ENCODE measurements at places on chromosomes 12 and 14. TPM values are rescaled to one million over a fixed set of nuclear protein-coding genes. Genes with fewer than 3 reads are reported as not detected.

DNA sequence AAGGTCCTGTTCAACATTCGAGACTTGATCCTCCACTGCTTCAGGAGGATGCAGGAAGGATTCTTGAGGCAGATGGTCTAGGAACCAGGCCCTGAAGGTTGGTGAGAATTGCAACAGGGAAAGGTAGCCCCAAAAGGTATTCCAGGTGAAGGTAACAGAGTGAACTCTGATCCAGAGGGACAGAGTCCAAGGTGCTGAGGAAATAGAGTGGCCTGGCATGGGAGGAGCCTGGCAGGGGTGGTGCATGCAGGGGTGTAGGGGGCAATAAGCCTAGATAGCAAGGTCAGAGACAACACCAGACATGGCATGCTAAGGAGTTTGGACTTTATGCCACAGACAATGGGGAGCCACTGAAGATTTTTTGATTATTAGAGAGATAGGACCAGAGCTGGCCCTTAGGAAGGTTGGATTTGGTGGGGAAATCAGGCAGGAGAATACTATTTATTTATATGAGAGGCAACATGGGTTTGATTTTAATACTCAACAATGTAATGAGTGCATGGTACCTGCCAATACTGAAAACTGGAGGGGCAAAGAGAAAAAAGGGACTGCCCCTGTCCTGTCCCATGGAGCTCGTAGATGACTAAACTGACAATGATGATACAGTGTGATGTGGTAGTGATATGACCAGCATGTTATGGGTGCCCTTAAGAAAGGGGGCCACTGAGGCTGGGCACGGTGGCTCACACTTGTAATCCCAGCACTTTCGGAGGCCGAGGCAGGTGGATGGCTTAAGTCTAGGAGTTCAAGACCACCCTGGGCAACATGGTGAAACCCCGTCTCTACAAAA is 50.5 kb upstream of the TMED10 start:
- H3K4me1 ChIP-seq, result no peaks in the 10 kb centered on the region
- no peak overlapping the region for H3K4me3 ChIP-seq
- DNase-seq, result no peak
- H3K36me3 ChIP-seq, result no peaks in the 10 kb centered on the region
- H3K27me3 ChIP-seq, result no peaks in the 10 kb centered on the region
- no peak overlapping the region for H3K27ac ChIP-seq

The DHRS1 gene
- 21.2 TPM for total RNA-seq

GRCh38 chr12:34297126-34297789 is 275.0 kb downstream of the ALG10 start:
- H3K4me3 ChIP-seq, result no peak overlapping the region
- H3K27ac ChIP-seq, result no peak overlapping the region
- DNase-seq, result peak; percentile 19
- H3K27me3 ChIP-seq, result no peaks in the 10 kb centered on the region

- no peak for DNase-seq
- H3K4me3 ChIP-seq, result no peak overlapping the region
- H3K36me3 ChIP-seq, result no peaks in the 10 kb centered on the region
- no peak overlapping the region for H3K27ac ChIP-seq
- no peaks in the 10 kb centered on the region for H3K4me1 ChIP-seq
- no peaks in the 10 kb centered on the region for H3K27me3 ChIP-seq
Observed at GRCh38 chr14:44112774-44113460, 394.2 kb downstream of the FSCB start.

The POTEG gene
- total RNA-seq, result not detected

- H3K4me1 ChIP-seq, result no peaks in the 10 kb centered on the region
- no peaks in the 10 kb centered on the region for H3K36me3 ChIP-seq
- H3K27ac ChIP-seq, result no peak overlapping the region
Observed at GRCh38 chr12:47312808-47313426, 233.2 kb upstream of the AMIGO2 start.

GRCh38 chr12:44224399-44225148 is 388.7 kb downstream of the TMEM117 start:
- no peak overlapping the region for H3K4me3 ChIP-seq
- DNase-seq, result no peak
- no peaks in the 10 kb centered on the region for H3K36me3 ChIP-seq
- no peaks in the 10 kb centered on the region for H3K27me3 ChIP-seq

- no peaks in the 10 kb centered on the region for H3K27me3 ChIP-seq
- H3K4me1 ChIP-seq, result peaks cover 3% of the 10 kb centered on the region
- H3K36me3 ChIP-seq, result no peaks in the 10 kb centered on the region
Observed at GRCh38 chr12:75481013-75481705, 604 bp downstream of the GLIPR1 start.

- H3K27ac ChIP-seq, result no peak overlapping the region
- no peak overlapping the region for H3K4me3 ChIP-seq
- no peaks in the 10 kb centered on the region for H3K27me3 ChIP-seq
- no peaks in the 10 kb centered on the region for H3K4me1 ChIP-seq
- no peaks in the 10 kb centered on the region for H3K36me3 ChIP-seq
Observed at GRCh38 chr12:125533434-125534029, 468.3 kb downstream of the AACS start.

GRCh38 chr14:89167705-89168104 is 249.3 kb downstream of the FOXN3 start:
- H3K4me1 ChIP-seq, result peaks cover 3% of the 10 kb centered on the region
- H3K27me3 ChIP-seq, result no peaks in the 10 kb centered on the region
- DNase-seq, result no peak
- no peak overlapping the region for H3K4me3 ChIP-seq
- H3K27ac ChIP-seq, result no peak overlapping the region

- H3K4me1 ChIP-seq, result no peaks in the 10 kb centered on the region
- H3K27me3 ChIP-seq, result no peaks in the 10 kb centered on the region
- no peaks in the 10 kb centered on the region for H3K36me3 ChIP-seq
- H3K4me3 ChIP-seq, result no peak overlapping the region
Observed at GRCh38 chr12:8559676-8560075, 19.0 kb upstream of the CLEC4E start.

DNA sequence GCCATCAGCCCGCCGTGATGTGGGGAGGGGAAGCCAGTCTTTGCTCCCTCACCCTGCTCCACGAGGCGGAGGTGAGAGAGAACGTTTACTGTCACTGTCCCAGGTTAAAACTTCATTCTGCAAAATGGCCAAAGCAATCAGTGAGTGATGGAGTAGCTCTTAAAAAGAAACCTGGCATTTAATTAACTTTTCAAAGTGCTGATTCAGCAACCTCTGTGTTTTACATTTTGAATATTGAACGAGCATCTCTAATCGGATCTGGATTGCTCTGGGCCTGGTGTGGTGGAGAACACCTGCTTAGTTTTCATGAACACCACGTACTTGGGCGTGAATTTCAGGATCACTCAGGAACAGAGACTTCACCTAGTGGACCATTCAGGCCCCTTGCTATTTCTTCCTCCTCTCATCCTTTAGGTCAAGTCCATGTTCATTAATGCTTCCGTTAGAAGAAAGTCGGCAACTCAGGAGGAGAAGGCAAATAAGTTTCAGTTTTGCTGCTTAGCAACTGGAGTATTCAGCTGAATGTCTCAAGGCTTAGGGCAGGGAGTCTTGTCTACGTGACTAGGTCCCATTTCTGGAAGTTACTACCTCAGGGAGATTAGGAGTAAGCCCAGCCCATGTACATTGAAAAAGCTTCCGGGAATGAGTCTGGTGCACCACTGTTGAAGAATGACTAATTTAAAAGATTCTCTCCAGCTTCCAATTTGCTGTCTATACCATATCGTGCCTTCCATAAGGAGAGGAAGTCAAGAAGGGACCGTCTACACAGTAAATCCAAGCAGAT is 68.2 kb downstream of the IFT43 start:
- no peak overlapping the region for H3K27ac ChIP-seq
- no peak overlapping the region for H3K4me3 ChIP-seq
- H3K27me3 ChIP-seq, result no peaks in the 10 kb centered on the region
- H3K36me3 ChIP-seq, result no peaks in the 10 kb centered on the region
- DNase-seq, result no peak

The EPYC gene
- not detected for total RNA-seq

GRCh38 chr12:124632519-124632984 is 65.1 kb upstream of the NCOR2 start:
- H3K4me3 ChIP-seq, result no peak overlapping the region
- no peak overlapping the region for H3K27ac ChIP-seq
- H3K4me1 ChIP-seq, result no peaks in the 10 kb centered on the region
- no peaks in the 10 kb centered on the region for H3K27me3 ChIP-seq
- no peaks in the 10 kb centered on the region for H3K36me3 ChIP-seq
- DNase-seq, result no peak

The WIF1 gene
- 0.48 TPM for total RNA-seq

DNA sequence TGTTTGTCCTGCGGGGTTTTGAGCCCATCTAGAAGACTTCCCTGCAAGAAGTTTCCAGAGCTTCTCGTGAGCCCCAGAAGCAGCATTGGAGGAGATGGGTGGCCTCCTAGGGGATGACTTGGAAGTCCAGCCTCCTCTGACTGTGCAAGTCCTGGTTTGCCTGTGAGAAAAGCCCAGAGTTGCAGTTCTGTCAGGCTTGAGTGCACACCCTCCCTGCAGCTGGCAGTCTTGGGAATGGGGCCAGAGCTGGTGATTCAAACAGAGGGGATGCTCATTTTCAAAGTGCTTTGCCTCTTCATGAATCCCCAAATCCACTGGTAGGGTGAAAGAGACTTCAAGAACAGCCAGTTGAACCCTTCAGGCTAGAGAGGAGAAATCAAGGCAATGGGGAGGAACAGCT is 3.9 kb upstream of the PPP1R1A start:
- no peaks in the 10 kb centered on the region for H3K27me3 ChIP-seq
- no peak overlapping the region for H3K27ac ChIP-seq
- H3K36me3 ChIP-seq, result no peaks in the 10 kb centered on the region
- DNase-seq, result no peak
- no peaks in the 10 kb centered on the region for H3K4me1 ChIP-seq
- H3K4me3 ChIP-seq, result no peak overlapping the region

GRCh38 chr14:29738056-29738455 is 189.6 kb downstream of the PRKD1 start:
- no peaks in the 10 kb centered on the region for H3K36me3 ChIP-seq
- no peaks in the 10 kb centered on the region for H3K27me3 ChIP-seq
- H3K4me1 ChIP-seq, result peaks cover 2% of the 10 kb centered on the region
- DNase-seq, result no peak
- H3K4me3 ChIP-seq, result no peak overlapping the region

- no peaks in the 10 kb centered on the region for H3K36me3 ChIP-seq
- no peaks in the 10 kb centered on the region for H3K4me1 ChIP-seq
- no peak overlapping the region for H3K27ac ChIP-seq
- no peak overlapping the region for H3K4me3 ChIP-seq
- no peak for DNase-seq
Observed at GRCh38 chr14:74389980-74390379, 36.0 kb downstream of the SYNDIG1L start.

The DRAM1 gene
- 28.6 TPM for total RNA-seq

The KCNK13 gene
- 1.3 TPM for total RNA-seq

DNA sequence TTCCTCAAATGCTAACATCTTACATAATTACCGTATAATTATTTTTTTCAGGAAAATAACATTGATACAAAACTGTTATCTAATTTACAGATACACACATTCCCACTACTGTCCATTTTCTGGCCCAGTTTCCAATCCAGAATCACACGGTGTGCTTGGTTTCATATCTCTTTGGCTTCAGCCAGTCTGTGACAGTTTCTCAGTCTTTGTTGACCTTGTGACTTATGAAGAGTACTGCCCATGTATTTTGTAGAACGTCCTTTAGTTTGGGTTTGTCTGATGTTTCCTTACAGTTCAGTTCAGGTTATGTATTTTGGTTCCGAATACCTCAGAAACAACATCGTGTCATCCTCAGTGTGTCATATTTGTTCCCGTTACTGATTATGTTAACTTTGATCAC is 16.2 kb downstream of the RXYLT1 start:
- no peak overlapping the region for H3K4me3 ChIP-seq
- no peak for DNase-seq
- no peaks in the 10 kb centered on the region for H3K4me1 ChIP-seq
- no peaks in the 10 kb centered on the region for H3K36me3 ChIP-seq
- no peak overlapping the region for H3K27ac ChIP-seq
- H3K27me3 ChIP-seq, result no peaks in the 10 kb centered on the region

The LRRK2 gene
- 42.0 TPM for total RNA-seq

GRCh38 chr12:92049403-92049802 is 96.2 kb downstream of the BTG1 start:
- H3K27ac ChIP-seq, result no peak overlapping the region
- no peaks in the 10 kb centered on the region for H3K4me1 ChIP-seq
- no peak for DNase-seq
- H3K4me3 ChIP-seq, result no peak overlapping the region
- H3K36me3 ChIP-seq, result no peaks in the 10 kb centered on the region

- H3K4me1 ChIP-seq, result no peaks in the 10 kb centered on the region
- no peak overlapping the region for H3K27ac ChIP-seq
- no peaks in the 10 kb centered on the region for H3K36me3 ChIP-seq
- DNase-seq, result no peak
- H3K27me3 ChIP-seq, result no peaks in the 10 kb centered on the region
Observed at GRCh38 chr12:31008961-31009840, 64.5 kb upstream of the DDX11 start.

The GALNT8 gene
- 4.7 TPM for total RNA-seq

DNA sequence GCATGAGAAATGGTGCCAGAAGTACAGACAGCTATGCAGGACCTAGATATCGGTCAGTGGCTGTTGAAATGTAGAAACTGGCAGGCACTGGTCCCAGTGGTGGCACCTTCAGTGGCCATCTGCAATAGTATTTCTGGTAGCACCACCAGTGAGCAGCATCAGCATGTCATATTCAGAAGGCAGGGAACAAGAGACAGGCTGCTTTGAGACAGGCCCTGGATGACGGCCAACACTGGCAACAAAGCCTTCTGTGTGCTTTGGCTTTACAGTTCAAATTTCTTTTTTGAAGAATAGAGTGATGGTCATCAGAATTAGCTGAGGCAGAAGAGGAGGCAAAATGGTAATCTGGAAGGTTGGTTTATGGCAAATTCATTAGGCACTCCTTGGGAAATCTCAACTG is 273.4 kb upstream of the SLC16A7 start:
- H3K4me3 ChIP-seq, result no peak overlapping the region
- H3K27ac ChIP-seq, result no peak overlapping the region
- no peaks in the 10 kb centered on the region for H3K27me3 ChIP-seq
- no peaks in the 10 kb centered on the region for H3K4me1 ChIP-seq
- no peak for DNase-seq

The GPRC5D gene
- total RNA-seq, result not detected

The TEX22 gene
- total RNA-seq, result 2.1 TPM

- H3K27me3 ChIP-seq, result no peaks in the 10 kb centered on the region
- no peaks in the 10 kb centered on the region for H3K4me1 ChIP-seq
- no peaks in the 10 kb centered on the region for H3K36me3 ChIP-seq
- no peak for DNase-seq
Observed at GRCh38 chr12:2312770-2313169, 260.0 kb downstream of the CACNA1C start.

DNA sequence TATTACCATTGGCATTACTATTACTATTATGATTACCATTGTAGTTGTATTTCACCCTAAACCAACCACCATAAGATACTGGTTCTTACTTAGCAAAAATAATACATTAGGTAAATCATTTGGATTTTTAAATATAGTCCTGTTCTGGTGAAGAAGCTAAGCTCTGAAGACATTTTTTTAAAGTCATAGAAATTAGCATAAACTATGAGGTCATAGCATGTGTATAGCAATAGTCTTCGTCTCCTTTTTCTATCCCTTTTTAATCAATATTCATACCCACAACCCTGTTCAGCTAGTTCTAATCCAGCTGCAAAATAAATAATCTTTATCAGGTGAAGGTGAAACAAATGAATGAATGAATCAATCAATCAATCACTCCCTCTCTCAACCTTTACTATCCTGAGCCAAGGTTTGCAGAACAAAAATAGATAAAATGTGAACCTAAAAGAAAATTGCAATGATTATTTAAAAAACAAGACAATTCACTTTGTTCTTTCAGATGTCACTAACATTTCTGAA is 134.5 kb downstream of the STXBP6 start:
- H3K4me1 ChIP-seq, result no peaks in the 10 kb centered on the region
- H3K36me3 ChIP-seq, result no peaks in the 10 kb centered on the region
- no peak overlapping the region for H3K4me3 ChIP-seq
- no peak overlapping the region for H3K27ac ChIP-seq

The ITFG2 gene
- 23.9 TPM for total RNA-seq

The KLHDC2 gene
- total RNA-seq, result 56.3 TPM
